Globus pallidus (tissue), 1 donor: ENCODE measurements at places on chromosomes 6 and 20.

DNA sequence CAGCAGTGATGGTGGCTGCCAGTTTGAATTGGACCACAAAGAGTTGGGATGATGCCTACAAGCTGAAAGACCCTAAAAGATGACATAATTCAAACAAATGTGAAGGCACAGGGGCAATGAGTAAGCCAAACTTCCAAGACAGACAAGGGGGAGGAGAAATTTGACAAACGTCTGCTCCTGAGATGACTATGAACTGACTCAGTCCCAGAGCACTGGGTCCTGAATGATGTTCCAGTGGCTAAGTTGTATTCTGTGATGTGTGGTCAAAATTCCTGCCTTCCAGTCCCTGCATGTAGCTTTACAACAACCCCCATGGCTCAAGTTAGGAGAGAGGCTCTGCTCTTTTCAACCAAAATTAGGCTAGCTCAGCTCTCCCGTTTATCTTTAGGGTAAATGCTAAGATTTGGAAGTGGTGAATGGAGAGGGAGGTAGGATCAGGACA lies 86.1 kb upstream of the SIRPA start:
- no peak for DNase-seq

GRCh38 chr6:63573899-63574553 lies 1.7 kb downstream of the LOC128125822 start:
- peak; percentile 35 for DNase-seq

DNA sequence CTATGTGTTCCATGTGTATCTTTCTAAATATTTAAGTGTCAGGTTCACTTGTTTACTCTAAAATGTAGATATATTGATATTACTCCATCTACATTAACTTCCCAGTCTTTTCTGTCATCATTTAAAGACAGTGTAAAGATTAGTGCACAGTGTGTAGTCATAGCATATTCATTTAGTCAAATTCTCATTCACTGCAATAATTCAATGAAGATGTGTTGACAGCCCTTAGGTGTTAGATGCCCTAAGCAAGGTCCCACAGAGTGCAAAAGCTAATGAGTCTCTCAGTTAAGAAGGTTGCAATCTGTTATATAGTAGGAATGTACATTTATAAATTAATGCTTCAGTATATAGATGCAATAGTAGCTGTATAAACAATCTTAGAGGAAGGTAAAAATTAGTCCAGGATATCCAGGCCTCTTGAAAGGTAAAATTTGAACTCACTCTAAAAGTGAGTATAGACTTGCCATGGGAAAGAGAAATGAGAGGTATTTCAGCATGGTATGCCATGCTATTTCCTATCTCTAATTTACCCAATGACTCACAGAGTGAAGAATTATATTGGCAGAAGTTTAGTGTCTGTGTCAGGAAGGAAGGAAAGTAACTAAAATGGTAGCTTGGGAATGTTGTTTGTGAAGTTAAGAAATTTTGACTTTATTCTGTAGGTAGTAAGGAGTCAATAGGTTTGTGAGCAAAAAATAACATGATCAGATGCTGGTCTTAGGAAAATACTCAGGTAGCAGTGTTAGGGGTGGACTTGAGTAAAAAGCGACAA lies 969.9 kb upstream of the CITED2 start:
- no peak for DNase-seq

DNA sequence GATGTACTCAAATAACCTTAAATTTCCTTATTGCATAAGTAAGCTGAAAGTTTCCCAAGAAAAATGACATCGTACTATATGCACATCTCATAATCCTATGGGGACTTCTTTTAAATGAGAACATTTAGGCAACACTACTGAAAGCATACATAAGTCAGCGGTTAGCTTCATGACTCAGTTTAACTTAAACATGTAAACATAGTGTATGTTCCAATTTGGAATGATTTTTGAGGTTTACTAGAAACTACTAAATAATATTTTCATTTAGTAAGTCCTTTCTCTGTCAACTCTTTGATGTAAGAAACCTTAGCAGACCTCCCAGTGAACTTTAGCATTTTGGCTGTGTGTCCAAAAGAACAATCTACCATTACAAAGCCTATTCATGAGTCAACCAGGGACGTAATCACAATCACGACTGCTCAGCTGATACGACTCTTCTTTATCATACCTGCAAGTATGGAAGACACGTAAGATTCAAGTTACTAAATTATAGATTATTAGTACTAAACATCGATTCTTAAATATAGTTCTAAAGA lies 19.3 kb downstream of the HIVEP2 start:
- no peak for DNase-seq

GRCh38 chr6:154956771-154957522 lies 38.2 kb upstream of the TIAM2 start:
- DNase-seq, result no peak

- DNase-seq, result no peak
Measured at GRCh38 chr6:93974332-93974731, 555.0 kb upstream of the EPHA7 start.

DNA sequence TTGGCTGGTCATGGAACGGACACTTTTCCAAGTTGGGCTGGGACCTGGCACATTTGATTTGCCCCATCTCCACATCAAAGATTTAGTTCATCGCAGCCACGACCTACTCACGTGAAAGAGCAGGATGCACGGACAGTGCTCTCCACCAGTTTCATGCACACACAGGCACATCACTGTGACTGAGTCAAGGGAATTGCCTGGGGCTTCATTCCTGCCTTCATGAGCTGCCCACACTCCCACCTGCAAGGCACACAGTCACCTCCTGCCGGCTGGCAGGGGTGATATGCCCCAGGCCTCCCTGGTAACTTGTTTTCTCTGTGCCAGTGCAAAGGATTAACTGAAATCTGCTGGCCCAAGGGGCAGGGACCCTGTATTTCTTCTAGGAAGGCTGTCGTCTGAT lies 23.3 kb upstream of the CST1 start:
- no peak for DNase-seq

- no peak for DNase-seq
Measured at GRCh38 chr6:90793771-90794170, 206.9 kb upstream of the MAP3K7 start.

DNA sequence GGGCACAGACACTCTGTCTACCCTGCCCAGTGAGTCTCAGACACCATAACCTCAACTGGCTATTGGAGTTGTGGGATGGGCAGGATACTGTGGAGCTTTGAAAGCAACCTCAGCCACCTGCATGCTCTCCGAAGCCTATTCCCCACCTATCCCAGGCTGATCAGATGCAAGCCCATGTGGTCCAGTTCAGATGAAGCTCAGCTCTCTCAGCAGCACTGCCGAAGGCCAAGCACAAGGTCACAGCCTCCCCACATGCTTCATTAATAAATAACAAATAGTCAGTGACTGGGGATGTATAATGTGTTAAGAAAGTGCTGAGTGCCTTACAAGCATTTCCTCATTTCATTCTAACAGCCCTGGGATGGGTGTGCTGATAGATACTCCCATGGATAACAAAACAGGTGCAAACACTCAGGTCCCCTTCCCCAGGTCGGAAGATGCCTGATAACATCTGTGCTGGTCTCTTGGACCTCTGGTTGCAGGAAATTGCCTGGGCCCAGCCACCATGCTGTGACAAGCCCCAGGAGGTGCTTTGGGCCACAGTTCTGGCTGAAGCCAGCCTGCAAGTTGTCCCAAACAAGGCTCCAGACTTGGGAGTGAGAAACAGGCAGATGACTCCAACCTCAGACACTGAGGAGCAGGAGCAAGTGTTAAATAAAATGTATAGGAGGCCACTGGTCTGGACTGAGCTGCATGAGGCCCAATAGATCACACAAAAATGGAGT lies 3.7 kb downstream of the ACSS1 start:
- DNase-seq, result no peak

DNA sequence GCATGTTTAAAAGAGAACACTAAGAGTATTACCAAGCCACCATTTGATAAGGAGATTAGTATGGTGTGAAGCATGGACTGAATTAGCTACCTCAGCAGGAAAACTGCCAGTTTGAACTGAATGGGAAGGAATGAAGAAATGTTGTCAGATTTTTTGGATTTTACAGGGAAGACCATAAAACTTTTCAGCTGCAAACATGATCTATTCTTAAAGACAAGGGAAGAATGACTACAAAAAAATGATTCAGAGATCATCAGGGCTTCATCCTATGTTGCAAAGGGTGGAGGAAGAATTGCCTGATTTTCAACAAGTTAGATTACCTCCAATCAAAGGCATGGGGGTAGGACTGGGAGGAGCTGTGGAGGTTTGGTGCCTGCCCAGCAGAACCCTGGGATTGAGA lies 49.3 kb upstream of the MTRF1L start:
- DNase-seq, result no peak

GRCh38 chr6:73409395-73409794 lies 14.8 kb downstream of the DDX43 start:
- no peak for DNase-seq

- no peak for DNase-seq
Measured at GRCh38 chr20:43300901-43301300, 111.2 kb upstream of the PTPRT start.

DNA sequence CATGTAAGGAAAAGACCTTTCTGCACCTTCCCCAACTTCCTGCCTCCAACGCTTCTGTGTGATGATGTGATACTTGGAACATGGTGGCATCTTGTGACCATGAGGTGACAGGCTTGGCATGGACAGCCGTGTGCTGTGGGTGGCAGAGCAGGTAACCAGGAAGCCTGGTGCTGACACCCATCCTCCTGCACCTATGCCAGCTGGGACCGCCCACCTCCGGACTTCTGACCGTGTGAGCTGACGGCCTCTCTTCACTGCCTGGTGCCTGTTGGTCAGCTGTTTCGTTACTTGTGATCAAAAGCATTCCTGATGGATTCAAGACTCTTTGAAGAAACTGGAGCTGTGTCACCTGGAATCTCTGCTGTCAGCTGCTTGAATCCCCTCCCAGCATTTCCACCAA lies 70.3 kb downstream of the TMEM242 start:
- DNase-seq, result no peak

DNA sequence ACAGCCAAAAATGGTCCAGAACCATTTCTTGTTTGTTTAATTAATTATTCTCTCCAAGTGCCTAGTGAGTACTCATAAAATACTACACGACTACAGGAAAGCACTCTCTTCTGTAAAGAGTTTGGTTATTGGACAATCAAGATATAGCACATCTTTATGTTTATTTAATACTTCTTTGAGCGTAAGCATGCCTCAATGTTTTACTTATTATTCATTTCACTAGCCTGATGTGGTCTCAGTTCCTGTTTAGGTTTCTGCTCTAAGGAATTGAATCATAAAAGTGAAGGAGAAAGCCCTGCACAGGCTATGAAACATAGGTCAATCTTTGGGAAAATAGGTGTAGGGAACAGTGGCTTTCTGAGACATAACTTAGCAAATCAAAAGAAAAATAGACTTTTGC lies 45.9 kb upstream of the AIG1 start:
- no peak for DNase-seq

- no peak for DNase-seq
Measured at GRCh38 chr6:31663126-31663960, 1.5 kb downstream of the GPANK1 start.

DNA sequence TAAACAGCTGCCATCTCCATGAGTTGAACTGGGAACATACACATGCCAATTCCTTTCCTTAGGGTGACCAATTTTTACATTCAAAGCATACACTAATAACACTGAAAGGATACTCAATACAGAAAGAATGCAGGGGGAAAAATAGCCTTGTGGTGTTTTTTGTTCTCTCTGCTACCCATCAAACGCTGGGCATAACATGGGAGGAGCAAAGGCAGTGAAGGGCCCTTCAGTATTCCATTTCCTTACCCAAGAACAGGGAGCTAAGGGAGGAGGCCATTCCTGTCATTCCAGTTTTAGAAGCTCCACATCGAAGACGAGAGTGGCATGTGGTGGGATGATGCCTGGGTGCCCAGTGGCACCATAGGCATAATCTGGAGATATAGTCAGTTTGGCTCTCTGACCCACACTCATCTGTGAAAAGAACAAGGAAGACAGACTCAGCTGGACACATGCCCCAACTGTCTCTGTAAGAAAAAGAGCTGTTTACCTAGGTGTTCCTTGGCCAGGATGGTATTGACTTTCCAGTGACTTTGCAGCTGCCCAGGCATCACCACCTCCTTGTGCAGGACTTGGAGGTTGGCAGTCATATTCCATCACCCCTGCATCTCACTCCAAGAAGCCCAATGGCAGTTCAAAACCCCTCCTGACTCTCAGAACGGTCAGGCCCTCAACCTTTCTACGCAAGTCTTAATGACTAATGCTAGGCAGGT lies 20.9 kb downstream of the FKBP1A start:
- DNase-seq, result no peak

DNA sequence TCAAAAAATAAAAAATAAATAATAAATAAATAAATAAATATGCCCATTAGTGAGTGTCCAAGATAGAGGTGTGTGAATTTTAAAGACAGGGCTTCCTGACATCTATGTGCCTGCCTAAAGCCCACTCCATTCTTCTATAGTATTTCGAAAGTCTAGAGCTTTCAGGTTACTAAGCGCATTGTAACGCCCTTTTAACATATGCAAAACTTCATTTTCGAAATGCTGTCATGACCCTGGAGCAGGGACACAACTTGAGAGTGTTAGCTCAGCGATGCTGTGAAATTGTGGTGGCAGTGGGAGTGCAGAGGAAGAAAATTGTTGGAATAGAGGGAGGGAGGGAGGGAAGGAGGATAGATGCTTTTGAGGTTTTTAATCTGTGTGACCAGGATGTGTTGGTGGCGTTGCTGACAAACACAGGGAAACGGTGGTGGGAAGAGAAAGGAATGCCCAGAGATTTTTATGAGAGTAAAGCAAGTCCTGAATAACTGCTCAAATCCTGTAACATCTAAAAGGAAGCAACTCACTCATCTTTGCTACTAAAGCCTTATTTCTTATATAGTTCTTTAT lies 169.3 kb downstream of the ARID1B start:
- no peak for DNase-seq
